ENCODE measurements at places on chromosomes 16 and 17.

DNA sequence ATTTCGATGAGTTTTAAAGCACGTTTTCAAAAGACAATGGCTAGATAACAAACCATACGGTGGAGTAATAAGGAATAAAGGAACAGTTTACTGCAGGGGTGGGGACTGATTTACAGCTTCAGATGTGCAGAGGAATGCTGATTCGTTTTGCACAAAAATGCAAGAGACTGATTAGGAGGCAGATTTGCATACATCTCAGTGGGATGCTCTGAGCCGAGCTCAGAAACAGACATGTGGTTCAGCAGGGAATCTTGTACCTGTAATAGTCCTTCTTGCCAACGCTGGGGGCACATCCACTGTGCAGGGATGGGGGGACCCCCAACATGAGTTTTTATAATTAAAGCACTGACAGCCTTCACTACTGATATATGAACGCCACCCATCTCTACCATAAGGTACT, 308.0 kb downstream of the GRIN2A start:
- DNase-seq: no peak

DNA sequence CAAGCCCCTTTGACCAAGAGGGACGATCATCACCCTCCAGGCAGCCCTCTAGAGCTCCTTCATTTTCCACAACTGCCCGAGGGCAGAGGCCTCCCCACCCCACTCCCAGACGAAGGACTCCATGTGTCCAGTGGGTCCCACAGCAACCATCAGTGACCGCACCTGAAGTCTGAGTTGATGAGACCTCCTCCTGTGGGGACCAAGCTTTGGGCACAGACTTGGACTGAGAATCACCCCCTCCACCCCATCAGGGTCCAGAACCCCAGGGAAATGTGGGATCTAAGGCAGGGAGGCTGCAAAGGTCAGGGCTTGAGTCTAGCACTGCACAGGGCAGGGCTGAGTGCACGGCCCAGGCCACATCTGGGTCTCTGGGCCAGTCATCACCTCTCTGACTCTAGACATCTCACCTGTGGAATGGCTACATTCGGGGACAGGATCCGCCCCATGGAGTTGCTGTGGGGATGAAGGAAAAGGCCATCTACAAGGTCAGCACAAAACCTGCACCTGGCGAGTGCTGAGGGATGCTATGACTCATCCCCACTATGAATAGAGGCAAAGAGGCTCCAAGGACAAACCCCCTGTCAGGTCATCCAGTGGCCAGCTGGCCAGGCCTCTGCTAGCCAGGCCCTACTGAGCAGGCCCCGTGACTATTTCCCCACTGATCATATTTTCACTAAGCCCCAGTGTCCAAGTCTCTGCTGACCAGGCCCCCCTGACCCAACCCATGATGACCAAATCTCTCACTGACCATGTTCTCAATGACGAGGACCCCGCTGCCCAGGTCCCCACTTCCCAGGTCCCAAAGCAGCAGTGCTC, 38.4 kb downstream of the TNFRSF13B start:
- no peak for DNase-seq

DNA sequence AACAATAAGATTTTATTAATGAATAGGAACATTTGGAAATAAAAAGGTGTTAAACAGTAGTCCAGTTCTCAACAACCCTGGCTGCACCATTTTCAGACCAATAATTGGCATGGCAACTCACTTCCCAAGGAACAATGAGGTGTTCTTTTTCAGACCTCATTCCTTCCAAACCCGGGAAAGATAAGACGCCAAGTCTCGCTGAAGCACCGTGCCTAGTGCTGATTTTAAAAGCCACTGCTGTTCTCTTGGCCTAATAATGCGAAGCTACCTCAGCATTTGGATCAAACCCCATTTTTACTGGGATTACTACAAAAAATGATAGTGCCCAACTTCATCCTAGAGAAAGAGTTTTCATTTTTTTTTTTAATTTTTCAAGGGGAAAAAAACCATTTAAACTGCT, 75.2 kb upstream of the NOL11 start:
- no peak for DNase-seq

DNA sequence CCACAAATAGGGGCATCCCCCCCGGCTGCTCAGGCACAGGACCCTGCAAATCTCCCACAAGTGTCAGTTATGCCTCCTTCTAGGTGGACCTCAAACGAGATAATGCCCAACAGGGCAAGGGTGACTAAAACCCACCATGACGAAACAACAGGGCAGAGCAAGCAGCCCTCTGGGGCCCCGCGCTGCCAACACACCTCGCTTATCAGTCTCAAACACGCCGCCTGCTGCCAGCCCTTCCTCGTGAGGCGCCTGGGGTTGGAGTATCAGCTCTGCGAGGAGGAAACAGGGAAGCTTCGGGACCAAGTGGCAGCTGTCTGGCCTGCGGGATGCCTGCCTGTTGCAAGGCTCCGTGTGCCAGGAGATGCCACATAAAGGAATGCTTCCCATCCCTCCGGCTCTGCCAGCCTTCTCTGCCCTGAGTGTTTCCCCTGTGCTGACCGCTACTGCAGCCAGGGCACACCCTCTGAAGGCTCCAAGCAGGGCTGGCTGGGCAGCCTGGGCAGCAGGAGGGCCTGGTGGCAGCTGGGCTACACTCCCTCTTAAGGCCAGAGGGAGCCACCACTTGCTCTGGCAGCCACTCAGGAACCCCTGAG, 2.5 kb downstream of the SMIM5 start:
- DNase-seq: no peak

DNA sequence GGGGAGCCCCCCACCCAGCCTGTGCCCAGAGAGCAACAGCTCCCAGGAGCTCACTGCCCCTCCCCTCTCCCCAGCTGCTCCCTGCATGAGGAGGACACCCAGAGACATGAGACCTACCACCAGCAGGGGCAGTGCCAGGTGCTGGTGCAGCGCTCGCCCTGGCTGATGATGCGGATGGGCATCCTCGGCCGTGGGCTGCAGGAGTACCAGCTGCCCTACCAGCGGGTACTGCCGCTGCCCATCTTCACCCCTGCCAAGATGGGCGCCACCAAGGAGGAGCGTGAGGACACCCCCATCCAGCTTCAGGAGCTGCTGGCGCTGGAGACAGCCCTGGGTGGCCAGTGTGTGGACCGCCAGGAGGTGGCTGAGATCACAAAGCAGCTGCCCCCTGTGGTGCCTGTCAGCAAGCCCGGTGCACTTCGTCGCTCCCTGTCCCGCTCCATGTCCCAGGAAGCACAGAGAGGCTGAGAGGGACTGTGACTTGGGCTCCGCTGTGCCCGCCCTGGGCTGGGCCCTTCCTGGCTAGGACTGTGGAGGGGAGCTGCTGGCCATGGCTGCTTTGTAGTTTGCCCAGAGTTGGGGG, 584 bp downstream of the TCAP start:
- DNase-seq: no peak
